ENCODE measurements at places on chromosomes 12 and 14. TPM values are rescaled to one million over a fixed set of nuclear protein-coding genes. Genes with fewer than 3 reads are reported as not detected.

DNA sequence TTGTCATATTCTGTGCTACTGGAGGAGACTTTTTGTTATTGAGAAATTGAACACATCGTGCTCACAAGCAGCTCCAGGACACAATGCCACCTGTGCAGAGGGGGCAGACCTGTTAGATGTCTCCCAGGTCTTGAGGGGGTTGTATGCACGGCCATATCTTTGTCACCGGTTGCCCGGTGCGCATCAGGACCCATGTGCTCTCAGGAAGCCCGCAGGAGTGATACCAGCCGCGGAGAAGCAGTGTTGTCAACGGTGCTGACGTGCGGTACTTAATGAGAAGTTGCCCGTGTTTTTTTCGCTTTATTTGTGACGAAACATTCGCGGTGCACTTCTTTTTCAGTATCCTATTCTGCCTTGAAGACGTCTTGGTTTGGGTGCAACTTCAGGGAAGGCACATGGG is 128.2 kb upstream of the RTL1 start:
- H3K4me3 ChIP-seq: no peak overlapping the region
- no peaks in the 10 kb centered on the region for H3K4me1 ChIP-seq
- DNase-seq: no peak
- H3K27me3 ChIP-seq: no peaks in the 10 kb centered on the region

GRCh38 chr12:38515912-38516311 is 199.3 kb downstream of the ALG10B start:
- H3K27me3 ChIP-seq: no peaks in the 10 kb centered on the region
- H3K4me1 ChIP-seq: no peaks in the 10 kb centered on the region
- H3K36me3 ChIP-seq: no peaks in the 10 kb centered on the region
- no peak overlapping the region for H3K4me3 ChIP-seq
- no peak for DNase-seq

DNA sequence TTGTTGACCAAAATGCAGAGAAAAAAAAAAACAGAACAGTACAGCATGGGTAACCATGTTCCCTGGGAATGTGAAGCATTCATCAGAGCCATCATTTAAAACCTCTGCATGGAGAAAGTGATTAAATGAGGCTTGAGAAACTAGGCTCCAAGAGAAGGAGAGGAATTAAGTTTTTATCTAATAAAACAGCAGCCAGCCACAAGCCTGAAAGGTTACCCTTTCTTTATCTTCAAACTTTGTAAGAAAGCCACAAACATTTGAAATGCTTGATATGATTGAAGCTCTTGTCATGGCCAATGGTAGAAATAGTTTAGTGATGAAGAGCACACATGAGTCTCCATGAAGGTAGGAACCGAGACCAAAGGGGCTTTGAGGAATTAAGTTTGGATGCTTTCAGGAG is 144.9 kb upstream of the SYT1 start:
- no peak overlapping the region for H3K4me3 ChIP-seq
- H3K4me1 ChIP-seq: no peaks in the 10 kb centered on the region
- H3K36me3 ChIP-seq: no peaks in the 10 kb centered on the region
- no peaks in the 10 kb centered on the region for H3K27me3 ChIP-seq
- H3K27ac ChIP-seq: no peak overlapping the region

OTX2 gene
- not detected for polyA plus RNA-seq

GTF2H3 gene
- 5.8 TPM for polyA plus RNA-seq
